Astrocyte (in vitro differentiated cells and primary cell): ENCODE measurements at places on chromosomes 3 and 15. TPM values are rescaled to one million over a fixed set of nuclear protein-coding genes. Genes with fewer than 3 reads are reported as not detected.

DNA sequence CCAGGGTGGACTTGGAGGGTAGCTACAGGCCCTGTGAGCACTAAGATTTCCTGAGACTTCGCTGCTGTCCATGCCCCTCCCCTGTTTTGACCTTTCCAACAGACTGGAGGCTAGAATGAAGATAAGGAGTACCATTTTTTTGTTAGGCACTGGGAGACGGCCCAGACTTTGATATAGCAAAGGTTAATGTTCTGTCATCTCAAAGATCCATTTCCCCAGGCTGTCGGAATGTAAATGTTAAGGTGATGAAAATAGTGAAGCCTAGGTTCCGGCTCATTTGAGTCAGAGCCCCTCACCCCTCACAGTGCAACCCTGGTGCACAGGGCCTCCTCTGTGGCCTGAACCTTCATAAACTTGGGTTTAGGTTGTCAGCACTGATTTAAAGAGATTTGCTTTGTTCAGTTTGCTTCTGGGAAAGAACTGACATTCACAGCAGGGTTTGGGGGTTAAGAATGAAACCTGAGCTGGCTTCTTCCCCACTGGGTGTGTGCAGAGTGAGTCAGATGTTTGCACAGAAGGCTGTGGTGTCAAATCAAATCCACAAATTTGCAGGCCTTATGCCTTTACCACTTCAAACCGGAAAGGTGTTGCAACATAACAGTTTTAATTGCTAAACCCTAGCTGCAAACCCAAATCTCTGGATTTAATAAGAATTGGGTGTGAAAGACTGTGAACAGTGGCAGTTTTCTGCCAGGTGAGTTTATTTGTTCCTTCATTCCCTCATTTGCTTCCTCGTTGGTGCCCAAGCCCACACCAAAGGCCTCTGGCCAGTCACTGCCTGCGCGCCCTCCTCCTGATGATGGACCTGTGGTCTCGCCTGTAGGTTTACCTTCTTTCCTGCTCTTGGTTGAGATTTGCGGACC is 20.6 kb upstream of the KCTD6 start:
- DNase-seq = peak; percentile 94

DNA sequence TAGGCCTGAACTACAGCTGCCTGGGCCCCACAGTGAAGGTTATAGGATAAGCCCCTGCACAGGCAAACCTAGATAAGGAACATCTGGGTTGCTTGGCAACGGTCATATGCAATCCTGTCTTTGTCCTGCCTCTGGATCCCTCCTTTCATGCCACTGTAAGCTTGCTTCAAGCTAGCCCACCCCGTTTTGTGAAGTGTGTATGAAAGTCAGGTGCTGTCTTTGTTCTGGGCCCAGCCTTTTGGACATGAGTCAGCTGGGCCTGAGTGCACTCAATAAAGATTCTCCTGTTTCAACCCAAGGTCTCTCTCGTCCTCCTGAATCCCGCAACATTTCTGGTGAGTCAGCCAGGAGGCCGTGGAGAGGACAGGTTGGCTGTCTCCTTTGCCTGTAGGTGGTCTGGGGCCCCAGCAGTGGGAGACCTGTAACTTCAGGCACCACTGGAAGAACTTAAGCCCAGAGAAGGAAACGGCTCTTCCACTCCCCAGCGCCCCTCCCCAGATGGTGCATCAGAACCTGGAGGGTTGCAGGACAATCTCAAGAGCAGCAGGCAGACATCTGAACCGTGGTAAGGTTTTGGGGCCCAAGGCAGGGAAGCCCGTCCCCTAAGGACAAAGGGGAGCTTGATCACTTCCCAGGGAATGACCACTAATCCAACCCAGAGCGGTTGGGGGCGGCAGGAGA is 8.3 kb upstream of the SLC9C1 start:
- no peak for DNase-seq

- no peak for DNase-seq
Observed at GRCh38 chr15:83194528-83194927, 13.1 kb downstream of the HDGFL3 start.

- peak; percentile 35 for DNase-seq
Observed at GRCh38 chr15:31387479-31388118, 61.0 kb downstream of the KLF13 start.

GRCh38 chr15:68783226-68784058 is 37.3 kb downstream of the ANP32A start:
- DNase-seq = no peak

DNA sequence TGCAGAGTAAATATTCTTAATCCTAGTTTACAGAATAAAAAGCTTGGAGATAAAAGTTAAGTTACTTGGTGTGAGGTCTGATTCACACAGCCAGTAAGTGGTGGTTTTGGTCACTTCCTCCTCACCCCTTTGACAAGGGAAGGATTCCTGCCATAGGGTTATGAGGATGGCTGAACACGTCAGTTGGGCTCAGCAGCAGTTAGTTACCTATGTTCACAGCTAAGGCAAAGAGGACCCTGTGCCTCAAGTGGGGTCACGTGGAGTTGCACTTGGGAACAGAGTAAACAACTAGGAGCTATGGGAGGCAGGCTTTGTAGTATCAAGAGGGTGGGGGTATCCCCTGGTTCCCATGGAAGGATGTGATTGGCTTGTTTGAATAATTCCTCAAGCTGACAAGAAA is 232.2 kb downstream of the UBE2E2 start:
- DNase-seq = no peak

DNA sequence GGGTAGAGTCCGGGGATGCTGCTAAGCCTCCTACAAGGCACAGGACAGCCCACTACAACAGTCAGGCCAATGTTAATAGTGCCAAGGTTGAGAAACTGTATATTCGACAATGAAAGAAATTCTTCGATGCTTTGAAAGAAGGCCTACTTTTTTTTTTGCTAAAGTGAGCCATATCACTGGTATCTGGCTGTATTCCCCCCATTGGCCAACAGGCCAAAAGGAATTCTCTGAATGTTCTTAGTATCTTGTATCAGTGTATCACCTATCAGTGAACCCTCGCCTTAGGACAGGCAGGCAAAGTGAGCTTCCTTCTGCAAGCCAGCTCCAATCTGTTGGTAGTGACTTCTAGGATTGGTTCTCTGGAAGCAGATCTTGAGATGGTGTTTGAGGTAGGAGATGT is 74.2 kb downstream of the SNTN start:
- peak; percentile 21 for DNase-seq

GRCh38 chr3:194540274-194540905 is 53.6 kb upstream of the ATP13A3 start:
- no peak for DNase-seq

- DNase-seq = no peak
Observed at GRCh38 chr15:70195171-70195570, 97.5 kb upstream of the TLE3 start.

DNA sequence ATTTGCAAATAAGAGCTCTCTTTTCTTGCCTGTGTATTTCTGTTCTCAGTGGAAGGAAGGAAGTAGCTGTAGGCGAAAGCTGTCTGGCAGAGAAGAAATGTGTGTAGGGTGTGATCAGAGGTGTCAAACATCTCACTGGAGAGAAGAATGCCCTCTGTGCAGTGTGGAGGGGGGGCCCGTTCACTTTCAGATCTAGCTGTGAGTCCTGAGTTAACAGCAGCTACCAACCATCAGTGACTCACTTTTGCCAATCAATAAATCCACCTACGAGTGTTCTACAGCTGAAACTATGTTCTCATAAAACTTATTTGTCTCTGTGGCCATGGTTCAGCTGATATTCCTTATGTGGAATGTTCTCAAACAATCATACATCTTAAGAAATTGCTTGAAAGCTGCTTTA is 103.7 kb downstream of the FRMD4B start:
- no peak for DNase-seq

GRCh38 chr3:135869439-135870105 is 96.0 kb upstream of the PPP2R3A start:
- peak; percentile 61 for DNase-seq

DNA sequence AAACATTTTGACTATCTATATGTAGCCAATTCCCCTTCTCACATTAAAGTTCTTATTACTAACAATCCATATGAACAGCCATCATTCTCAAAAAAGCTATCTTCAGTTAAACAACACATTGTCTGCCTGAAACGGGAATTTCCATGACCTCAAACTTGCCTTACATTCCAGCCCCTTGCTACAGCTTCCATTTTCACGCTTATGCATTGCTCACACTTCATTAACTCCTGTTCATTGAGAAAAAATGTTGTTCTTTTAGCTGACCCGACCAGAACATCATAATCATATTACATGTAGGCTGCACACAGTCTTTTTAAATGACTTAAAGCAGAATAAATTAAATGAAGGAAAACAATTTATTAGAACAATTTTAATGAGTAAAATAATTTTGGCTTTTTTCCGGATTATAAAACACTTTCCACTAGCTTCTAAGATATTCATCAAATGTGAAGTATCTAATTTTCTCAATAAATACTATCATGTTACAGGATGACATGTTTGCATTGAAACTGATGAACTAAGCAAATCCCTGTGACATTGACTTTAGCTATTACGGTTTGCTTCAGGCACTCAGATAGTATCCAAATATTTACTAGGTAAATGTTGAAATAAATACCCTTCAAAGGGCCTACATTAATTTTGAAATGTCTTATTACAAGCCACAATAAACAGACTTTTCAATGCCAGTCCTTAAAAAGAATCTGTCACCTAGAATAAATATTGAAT is 49.9 kb downstream of the P3H2 start:
- DNase-seq = peak; percentile 94

GRCh38 chr3:191962324-191962723 is 501.4 kb downstream of the PYDC2 start:
- DNase-seq = no peak

DNA sequence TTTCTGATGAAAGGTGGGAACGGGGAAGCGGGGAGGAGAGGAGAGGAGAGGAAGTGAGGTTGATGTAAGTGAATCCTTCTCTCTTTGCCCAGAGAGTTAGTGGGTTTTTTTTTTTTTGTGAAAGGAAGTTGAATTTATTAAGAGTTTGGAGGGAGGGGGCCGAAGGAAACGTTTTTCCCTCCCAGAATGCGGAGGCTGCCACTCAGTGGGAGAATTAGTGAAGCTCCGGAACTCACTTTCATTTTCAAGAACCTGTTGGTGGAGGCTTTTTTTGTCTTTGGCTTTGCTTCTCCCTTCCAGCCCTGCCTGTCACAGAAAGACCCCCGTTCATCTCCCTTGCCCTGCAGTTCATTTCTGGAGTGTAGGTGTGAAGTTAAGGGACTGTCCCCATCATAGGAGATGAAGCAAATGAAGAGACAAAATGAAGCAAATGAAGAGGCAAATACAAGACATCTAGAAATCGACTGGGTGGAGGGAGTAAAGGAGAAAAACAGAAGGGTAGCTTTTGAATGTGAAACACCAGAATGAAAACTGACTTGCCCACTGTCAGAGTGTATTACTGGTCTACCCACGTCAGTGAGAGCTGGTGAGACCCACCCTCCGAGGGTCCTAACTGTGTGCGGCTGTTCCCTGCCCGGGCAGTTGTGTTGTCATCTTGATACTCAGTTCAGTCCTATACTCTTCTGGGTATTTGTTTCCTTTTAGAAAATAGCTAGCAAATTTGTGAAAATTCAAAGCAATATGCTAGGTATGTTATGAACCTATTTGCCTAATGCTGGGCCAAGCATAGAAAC is 91.5 kb downstream of the ITPR1 start:
- no peak for DNase-seq

DNA sequence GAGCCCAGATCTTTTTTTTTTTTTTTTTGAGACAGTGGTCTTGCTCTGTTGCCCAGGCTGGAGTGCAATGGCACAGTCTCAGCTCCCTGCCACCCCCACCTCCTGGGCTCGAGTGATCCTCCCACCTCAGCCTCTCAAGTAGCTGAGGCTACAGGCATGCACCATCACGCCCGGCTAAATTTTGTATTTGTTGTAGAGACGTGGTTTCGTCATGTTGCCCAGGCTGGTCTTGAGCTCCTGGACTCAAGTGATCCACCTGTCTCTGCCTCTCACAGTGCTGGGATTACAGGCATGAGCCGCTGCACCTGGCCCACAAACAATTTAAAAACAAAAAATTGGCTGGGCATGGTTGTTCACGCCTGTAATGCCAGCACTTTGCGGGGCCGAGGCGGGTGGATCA is 22.6 kb upstream of the SLC6A6 start:
- DNase-seq = no peak

GRCh38 chr3:139601191-139601961 is 61.8 kb upstream of the RBP1 start:
- DNase-seq = no peak

DNA sequence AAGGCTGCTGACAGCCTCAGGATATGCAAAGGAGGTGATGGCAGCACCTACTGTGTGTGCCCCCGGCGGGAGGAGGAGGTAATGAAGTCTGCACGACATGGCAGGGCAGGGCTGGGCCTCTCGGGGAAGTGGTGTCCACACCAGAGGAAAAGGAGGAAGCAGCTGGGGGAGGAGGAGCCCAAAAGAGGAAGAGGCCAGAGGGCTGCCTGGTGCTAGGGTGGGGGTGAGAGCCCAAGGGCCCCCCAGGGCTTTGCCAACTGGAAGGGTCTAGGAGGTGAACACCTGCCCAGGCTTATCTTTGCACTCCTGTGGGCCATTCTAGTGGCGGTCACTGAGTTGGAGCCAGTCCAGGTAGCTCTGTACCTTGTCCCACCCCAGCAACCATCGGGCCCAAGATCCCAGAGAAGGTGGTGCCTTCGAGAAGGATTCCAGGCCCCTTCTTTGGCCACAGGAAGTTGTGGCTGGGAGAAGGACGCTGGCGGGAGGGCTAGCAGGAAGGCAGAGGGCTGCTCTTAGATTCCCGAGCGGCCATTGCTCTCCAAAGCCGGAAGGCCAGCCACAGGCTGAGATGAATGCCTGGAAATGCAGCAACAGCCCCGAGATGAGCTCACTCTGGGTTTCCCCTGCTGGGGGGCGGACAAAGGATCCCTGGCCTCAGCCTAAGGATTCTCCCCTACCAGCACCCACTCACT is 7.0 kb downstream of the GNAI2 start:
- peak; percentile 58 for DNase-seq

DNA sequence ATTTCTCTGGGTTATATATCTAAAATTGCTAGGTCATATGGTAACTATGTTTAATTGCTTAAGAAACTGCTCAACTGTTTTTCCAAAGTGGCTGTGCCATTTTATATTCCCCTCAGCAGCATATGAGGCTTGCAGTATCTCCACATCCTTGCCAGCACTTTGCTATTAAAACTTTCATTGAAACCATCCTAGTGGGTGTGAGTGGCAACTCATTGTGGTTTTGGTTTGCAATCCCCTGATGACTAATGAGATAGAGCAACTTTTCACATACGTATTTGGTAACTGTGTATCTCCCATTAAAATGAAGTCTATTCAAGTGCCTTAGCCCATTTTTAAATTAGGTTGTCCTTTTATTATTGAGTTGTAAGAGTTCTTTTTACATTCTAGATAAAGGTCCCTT is 17.3 kb downstream of the KPNA1 start:
- DNase-seq = peak; percentile 92

Gene UROC1
- total RNA-seq = not detected in 2 replicates

Gene NEDD4
- 45.1 and 55.4 TPM in 2 replicates for total RNA-seq

Gene ARHGEF26
- 1.7 TPM in 2 replicates for total RNA-seq

Gene AHSG
- not detected in 2 replicates for total RNA-seq

Gene HYAL1
- total RNA-seq = 0.27 and 0.46 TPM in 2 replicates

Gene C3orf70
- 5.7 and 8.2 TPM in 2 replicates for total RNA-seq

Gene TGM4
- total RNA-seq = 0.18 TPM in 1 of 2 replicates, not detected in the other

Gene PXYLP1
- total RNA-seq = 4.5 and 6.1 TPM in 2 replicates

Gene NR2F2
- total RNA-seq = 59.0 and 75.8 TPM in 2 replicates

Gene C3orf22
- not detected in 2 replicates for total RNA-seq

Gene GOLGA8T
- total RNA-seq = 0.32 TPM in 1 of 2 replicates, not detected in the other

Gene FAM81A
- total RNA-seq = 0.73 and 0.94 TPM in 2 replicates

Gene ARGFX
- total RNA-seq = not detected in 2 replicates
